Hindlimb muscle (tissue), 1 donor: ENCODE measurements at places on chromosomes 2 and 18.

DNA sequence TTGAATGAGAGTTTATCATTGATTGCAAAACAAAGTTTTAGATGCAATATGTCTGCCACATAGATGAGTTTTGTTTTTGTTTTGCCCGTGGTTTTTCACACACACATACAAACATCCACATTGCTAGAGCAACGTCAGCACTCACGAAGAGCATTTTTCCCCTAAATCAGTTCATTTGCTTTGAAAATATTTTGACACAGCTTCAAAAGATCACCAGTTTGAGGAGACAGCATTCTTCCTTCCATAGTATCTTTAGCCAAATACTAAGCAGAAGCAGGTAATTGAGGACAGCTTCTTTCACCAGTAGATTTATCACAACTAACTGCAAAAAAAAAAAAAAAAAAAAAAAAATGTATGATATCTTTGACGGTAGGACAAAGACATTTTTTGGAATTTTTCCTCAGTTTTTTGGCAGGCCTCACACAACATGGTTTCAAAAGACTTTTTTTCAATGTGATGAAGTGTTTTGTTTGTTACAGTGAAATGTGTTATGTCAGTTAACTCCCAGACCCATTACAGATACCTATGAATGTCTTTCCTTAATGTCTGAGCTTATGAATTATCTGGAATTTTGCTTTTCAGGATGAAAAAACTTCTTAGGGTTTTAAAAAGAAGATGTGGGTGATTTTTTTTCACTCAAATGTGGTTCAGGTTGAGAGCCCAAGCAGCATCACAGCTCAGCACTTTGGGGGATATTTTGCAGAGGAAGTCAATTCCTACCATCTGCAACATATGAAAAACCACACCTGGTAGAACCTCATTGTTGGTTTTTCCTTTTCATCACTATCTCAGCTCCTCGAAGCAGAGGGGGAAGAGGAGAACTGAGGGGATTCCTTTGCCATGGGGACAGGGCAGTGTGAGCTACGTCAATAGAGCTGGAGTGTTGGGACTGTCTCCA is 31.6 kb downstream of the AOX1 start:
- DNase-seq = no peak

DNA sequence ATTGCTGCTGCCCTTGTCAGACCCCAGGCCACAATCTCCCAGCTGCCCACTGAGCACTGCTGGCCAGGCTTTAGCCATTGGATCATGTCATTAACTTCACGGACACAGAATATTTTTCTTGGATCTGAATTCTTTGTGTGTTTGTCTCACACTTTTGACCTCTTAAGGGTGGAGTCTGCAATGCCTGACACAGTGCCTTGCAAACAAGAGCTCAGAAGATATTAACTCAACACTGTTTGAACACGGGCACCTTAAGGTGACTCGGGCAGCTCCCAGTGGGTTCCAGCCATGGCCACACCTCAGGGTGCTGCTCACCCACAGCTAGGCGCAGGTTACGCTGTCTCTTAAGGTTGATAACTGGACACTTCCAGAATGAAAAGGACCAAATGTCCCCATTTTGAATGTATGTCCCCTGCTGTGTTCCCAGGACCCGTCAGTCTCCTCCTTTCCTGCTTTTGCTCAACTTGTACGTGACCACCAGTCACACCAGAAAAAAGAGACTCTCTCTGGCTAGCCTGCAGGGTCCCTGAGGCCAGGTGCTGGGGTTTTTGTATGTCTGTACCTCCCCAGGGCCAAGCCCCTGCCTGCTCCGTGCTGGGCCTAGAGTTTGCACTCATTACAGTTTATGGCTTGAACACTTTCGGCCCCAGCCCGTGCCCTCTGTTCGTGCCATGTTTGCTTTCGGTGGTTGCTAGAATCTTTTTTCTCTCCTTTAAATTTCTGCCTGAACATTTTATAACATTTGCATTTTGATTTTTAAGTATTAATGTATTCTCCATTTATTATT is 33.4 kb upstream of the TMEM131 start:
- DNase-seq = no peak

GRCh38 chr2:1321321-1321720 is 91.9 kb upstream of the TPO start:
- DNase-seq = no peak

DNA sequence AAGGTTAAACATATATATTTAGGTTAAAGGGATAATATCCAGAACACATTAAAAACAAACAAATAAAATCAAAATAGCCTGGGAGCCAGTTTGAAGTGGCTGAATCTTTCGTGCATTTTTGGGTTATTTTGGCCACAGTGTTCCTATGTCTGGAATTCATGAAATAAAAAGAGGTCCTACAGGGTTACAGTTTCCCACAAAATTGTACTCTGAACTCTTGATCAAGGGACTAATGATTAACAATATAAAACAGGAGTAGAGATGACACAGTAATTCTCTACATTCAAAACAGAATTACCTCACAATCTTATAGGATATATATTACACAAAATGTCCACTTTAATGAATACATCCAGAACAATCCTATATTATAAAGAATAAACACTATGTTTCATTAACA is 24.9 kb downstream of the VPS4B start:
- DNase-seq = no peak

- DNase-seq = no peak
Measured at GRCh38 chr2:40955042-40955441, 503.2 kb upstream of the SLC8A1 start.

DNA sequence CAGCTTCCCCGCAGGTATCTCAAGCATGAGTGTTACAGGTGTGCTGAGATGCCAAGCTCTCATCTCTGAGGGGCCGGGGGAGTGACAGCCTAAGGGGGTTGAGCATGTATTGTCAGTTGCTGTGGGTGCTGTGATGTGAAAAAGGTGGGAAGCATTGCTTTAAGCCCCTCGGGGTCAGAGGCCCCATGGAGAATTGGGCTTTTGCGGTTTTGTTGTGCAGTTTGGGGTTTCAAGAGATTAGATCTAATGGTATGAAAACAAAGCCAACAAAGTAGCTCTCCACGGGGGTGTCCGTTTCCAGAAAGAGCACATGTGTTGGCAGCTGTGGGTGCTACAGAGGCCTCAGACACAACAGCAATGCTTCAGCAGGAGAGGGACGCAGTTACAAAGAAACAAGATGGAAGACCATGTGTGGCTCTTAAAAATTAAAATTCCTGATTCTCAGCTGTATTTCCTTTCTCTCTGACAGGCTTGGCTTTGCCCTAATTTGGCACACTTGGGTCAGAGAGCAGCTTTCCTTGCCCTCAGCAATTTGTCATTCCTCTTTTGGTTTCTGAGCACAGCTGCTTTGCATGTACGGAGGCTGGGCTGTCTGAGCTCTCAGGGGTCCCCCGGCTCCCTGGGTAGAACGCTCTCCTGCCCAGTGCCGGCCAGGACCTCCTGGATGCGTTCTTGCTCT is 69.9 kb downstream of the TMEM247 start:
- no peak for DNase-seq

GRCh38 chr2:240401308-240401707 is 34.2 kb upstream of the GPC1 start:
- no peak for DNase-seq

DNA sequence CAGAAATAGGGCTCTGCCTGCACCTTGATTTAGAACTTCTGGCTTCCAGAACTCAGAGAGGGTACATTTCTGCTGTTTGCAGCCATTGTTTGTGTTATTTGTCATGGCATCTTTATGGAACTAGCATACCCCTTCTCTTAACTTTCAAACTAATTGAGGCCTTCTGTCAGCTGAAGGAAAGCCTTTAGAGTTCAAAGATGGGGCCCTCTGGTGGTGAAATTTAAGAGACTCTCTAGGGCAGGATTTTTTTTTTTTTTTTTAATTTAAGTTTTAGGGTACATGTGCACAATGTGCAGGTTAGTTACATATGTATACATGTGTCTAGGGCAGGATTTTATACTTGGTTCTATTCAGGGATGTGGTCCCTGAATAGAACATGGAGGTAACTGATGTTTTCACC is 260.6 kb upstream of the LINC00305 start:
- DNase-seq = no peak

DNA sequence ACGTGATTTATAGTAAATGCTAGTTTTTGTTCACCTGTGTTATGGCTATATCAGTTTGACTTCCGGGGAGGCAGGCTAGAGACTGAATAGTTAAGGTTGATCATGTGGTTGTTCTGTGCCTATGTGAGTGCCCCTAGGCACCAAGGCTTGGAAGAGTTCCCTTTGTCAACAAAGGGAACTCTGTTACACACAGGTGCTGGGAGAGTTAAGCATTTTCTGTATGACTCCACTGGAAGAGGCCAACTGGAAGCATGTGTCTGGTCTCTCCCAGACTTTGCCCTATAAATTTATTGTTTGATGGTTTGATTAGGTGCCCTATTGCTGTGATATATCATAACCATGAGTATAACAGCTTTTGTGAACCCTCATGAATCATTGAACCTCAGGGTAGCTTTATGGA is 63.8 kb downstream of the ARL6IP6 start:
- DNase-seq = no peak

- DNase-seq = no peak
Measured at GRCh38 chr2:226740039-226740648, 59.5 kb downstream of the IRS1 start.

GRCh38 chr2:9717886-9718451 is 87.2 kb upstream of the YWHAQ start:
- DNase-seq = no peak

GRCh38 chr18:31533236-31533635 is 35.3 kb downstream of the DSG2 start:
- no peak for DNase-seq

DNA sequence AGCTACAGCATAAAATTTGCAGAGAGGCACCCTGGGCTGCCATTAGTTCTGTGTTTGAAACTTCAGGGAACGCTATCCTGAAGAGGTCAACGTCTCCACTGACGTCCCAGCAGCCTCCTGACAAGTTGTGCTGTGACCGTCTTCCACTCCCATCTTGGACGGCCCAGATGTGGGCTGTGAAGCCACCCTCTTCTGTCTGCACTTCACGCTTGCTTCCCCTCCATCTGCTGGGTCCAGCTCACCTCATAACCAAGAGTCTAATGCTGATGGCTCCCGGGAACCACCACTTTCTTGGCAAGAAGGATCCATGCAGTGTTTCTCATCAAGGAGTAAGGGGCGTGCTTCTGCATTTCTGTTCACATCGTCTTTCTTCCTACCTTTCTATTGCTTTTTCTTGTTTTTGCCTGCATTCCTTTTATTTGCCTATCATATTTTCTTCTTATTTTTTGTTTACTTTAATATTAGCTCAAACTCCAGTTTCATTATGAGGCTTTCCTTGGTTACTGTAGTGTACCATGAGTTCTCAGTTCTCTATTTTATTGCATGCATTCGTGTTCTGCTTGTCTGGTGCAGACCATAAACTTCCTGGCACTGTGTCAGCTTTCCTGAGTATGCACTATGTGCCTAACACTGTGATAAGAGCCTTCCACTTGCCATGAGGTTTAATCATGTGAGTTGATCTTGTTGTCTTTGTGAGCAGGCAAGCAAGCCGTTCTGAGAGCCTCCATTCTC is 631.8 kb upstream of the RAB6C start:
- no peak for DNase-seq

GRCh38 chr2:207513551-207514257 is 16.1 kb upstream of the CREB1 start:
- DNase-seq = peak; percentile 52

- no peak for DNase-seq
Measured at GRCh38 chr2:28580078-28580477, 84.2 kb downstream of the PLB1 start.

DNA sequence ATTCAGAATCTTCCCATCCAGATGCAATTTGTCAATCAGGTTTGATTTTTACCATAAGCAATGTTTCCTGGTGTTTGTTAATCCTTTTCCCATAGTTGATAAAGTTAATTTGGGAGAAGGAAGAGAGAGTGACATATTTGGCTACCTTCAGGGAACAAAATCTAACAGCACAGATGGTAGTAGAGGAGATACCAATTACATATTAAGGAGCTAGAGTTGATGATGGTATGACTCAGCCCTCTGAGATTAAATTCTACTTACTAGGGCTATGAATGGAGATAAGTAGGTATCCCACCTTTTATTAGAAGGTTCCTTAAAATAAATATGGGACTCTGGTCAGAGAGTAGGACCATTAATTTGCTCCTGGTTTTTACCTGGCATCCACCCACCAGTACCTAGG is 139.7 kb downstream of the EHBP1 start:
- no peak for DNase-seq

DNA sequence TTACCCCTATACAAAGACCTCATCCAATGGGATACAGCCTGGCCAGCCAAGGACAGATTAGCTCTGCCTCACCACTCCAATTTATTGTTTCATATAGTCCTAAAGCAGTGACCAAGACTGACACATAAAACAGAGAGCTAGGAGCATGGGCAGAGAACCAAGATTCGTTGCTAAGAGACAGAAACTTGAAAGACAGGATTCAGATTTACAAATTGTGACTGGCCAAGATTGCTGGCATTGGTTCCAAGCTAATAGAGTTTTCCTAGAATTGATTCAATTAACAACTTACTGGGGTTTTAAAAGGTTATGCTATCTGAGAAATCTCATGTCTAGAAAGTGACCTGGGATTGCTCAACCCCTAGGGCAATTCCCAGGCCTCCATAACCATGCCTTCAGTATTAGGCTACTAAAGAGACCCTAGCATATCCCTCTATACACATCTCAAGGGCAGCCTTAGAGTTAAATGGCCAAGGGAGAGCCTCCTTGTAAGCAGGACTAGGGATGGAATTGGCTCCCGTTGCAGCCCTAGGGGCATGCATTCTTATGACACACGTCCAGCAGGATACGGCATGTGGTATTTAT is 75.6 kb downstream of the ICOS start:
- DNase-seq = peak; percentile 23

GRCh38 chr18:46693996-46694395 is 37.0 kb upstream of the LOXHD1 start:
- DNase-seq = no peak

- DNase-seq = peak; percentile 14
Measured at GRCh38 chr2:65159906-65160305, 30.0 kb upstream of the RAB1A start.

- no peak for DNase-seq
Measured at GRCh38 chr2:206836722-206837121, 71.3 kb downstream of the FASTKD2 start.

DNA sequence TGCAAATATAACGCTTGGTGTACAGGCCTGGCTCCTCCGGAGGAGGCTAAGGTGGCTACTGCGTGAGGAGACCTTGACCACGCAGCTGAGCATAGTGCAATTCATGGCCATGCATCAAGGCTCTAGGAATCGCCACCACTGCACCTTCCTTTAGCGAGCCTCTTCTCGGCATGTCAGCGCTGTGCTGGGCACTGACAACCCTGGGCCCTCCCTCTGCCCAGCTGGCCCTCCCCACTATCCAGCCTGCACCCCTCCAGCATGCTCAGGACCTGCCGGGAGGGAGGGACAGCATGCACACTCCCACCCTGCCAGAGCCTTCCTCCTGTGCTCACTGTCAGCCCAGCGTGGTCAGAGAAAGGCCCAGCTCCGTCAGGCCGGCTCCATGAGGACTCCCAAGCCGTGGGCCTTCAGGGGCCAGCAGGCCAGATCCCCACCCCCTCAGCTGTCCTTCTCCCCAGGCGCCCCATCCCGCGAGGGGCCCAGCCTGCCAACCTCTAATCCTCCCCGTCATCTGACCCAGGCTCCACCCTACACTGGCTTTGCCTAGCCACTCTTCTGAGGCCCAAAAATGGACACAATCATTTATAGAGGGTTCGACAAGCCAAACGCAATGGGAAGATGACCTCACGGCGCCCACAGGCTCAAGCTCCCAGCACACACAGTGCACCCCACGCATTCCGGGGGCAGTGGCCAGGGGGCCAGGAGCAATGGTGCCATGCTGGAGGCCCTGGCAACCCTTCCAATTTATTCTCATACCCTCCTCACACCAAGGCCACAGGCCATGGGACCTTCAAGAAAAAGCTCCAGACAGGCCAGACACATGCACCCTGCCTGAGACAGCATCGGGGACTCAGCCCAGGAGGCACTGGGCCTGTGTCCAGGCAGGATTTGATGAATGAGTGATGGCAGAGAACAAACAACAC is 3.5 kb downstream of the BIN1 start:
- no peak for DNase-seq
